ENCODE measurements at places on chromosomes 3 and 15. TPM values are rescaled to one million over a fixed set of nuclear protein-coding genes. Genes with fewer than 3 reads are reported as not detected.

- no peak for DNase-seq
Measured at GRCh38 chr3:188037195-188037718, 116.7 kb upstream of the LPP start.

DNA sequence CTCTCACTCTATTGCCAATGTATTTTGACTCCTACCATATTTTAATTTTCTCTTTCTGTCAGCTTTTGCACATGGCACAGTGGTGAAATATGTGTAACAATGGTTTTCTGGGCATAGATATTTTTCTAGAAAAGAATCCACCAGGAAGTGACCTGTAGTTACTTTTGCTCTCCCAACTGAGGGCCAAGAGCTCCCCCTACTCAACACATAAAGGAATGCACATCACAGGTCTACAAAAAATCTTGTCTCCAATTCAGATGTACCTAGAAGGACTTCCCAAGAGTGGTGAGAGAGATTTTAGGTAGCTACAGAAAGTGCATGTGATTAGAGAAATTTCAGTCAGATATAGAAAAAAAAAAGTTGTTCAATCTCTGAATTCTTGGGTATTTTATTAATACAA lies 15.6 kb downstream of the CPA3 start:
- peak; percentile 28 for DNase-seq

The NR2E3 gene
- polyA plus RNA-seq: 0.17 TPM

The MUC20 gene
- polyA plus RNA-seq: 0.87 TPM

The SLC2A2 gene
- not detected for polyA plus RNA-seq

The CAPN7 gene
- 23.2 TPM for polyA plus RNA-seq

GRCh38 chr3:52393131-52393807 lies 51.6 kb downstream of the SEMA3G start:
- DNase-seq: no peak

The DPH6 gene
- 11.0 TPM for polyA plus RNA-seq

DNA sequence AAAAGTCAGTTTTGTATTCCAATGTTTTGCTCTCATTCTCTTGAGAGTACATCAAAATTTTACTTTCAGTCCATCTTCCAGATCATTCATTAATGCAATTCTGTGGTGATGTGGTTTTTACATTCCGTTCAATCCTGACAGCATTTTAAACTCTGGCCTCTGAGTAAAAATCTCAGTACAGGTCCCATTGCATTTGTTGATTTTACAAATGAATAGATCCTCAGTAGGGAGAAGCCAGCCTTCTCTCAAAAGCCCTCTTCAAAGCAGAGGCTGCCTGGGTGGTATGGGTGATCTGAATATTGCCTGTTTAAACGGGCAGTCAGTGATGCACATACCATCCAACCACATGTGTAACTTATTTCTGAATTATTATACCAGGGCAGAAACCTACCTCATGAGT lies 72.5 kb upstream of the TSC22D2 start:
- DNase-seq: no peak

The ANKUB1 gene
- polyA plus RNA-seq: not detected

GRCh38 chr15:68387381-68388143 lies 44.4 kb downstream of the ITGA11 start:
- DNase-seq: no peak

The SPESP1 gene
- not detected for polyA plus RNA-seq

The CPNE9 gene
- 0.05 TPM for polyA plus RNA-seq
